Uterine smooth muscle cell (primary cell): ENCODE measurements at places on chromosomes 4 and X. TPM values are rescaled to one million over a fixed set of nuclear protein-coding genes. Genes with fewer than 3 reads are reported as not detected.

Gene MGARP
- 3.1 and 8.0 TPM in 2 replicates for total RNA-seq

Gene SHROOM4
- 0.55 and 0.62 TPM in 2 replicates for total RNA-seq

Gene CXCL6
- 0.77 and 1.1 TPM in 2 replicates for total RNA-seq

Gene HPSE
- total RNA-seq, result 0.75 and 1.8 TPM in 2 replicates

Gene C4orf50
- total RNA-seq, result not detected in 2 replicates

Gene TMSB15A
- 3.2 and 8.7 TPM in 2 replicates for total RNA-seq

Gene C4orf36
- 0.77 and 2.1 TPM in 2 replicates for total RNA-seq

Gene TMEM165
- total RNA-seq, result 111 and 129 TPM in 2 replicates
